ENCODE measurements at places on chromosomes 6 and 20.

GRCh38 chr20:10961651-10962288 is 288.0 kb upstream of the JAG1 start:
- DNase-seq = no peak

DNA sequence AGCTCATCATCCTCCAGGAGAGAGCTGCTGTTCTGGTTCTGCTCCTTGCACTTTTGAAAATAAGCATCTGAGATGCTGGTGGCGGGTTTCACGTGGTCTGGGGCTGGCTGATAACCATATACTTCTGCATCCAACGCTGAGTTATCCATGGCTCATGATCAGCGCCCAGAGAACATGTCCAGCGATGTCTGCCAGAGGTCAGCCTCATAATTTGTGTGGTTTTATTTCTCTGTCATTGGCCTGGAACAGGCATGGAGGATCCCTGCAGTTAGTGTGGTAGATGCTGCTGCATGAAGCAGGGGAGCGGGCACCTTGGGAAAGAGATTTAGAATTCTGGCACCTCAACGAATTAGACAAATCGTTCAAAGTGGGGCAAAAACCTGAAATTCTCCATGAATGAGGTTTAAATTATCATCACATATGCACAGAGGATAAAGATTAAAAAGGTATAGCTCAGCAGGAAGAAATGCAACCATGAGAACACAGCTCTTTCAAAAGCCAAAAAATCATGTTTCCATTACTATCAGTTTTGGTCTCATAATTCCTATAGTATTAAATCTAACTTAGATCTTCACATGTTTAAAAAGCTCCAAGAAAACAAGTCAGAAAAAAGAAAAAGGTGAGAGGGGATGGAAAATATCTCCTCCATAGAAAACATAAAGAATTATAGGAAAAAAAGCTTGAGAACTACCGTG is 157.2 kb downstream of the SOD2 start:
- DNase-seq = no peak

- no peak for DNase-seq
Observed at GRCh38 chr6:149940672-149940982, 1.2 kb upstream of the ULBP2 start.

GRCh38 chr6:62808565-62809293 is 402.5 kb upstream of the FKBP1C start:
- no peak for DNase-seq

GRCh38 chr6:42556462-42556861 is 7.4 kb upstream of the UBR2 start:
- DNase-seq = no peak

GRCh38 chr6:51855310-51856082 is 231.9 kb downstream of the PKHD1 start:
- DNase-seq = no peak

GRCh38 chr6:152981989-152982903 is 595 bp downstream of the FBXO5 start:
- DNase-seq = no peak

GRCh38 chr6:46407246-46407645 is 84.0 kb downstream of the RCAN2 start:
- no peak for DNase-seq

DNA sequence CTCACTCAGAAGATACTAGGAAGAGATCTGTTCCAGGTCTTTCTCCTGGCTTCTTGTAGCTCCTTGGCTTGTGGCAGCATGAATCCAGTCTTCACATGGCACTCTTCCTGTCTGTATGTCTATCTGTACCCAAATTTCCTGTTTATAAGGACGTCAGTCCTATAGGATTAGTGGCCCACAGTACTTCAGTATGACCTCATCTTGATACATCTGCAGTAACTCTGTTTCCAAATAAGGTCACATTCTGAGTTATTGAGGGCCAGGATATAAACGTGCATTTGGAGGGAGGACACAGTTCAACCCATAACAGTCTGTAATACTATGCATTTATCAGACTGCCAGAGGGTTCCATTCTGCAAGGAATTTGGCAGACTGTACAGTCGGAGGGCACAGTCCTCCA is 57.6 kb upstream of the DYNLRB1 start:
- DNase-seq = no peak

DNA sequence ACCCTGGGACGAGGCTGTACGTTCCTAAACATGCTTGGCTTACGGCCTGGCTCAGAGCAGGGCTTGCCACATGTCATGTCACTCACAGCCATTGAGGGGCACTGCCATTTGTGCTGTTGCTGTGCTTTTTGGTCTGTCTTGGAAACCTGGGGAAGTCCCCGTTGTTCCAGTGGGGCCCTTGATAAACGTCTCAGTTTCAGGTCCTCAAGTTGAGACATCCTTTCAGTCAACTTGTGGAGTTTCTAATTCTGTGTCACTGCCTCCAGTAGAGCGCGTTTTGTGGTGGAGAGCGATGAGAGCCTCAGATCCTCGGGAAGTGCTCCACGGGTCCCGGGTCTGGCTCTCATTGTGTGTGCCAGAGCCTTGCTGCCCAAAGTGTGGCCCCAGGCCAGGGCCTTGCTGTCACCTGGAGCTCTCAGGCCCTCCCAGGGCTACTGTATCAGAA is 43.0 kb upstream of the CCR6 start:
- peak; percentile 22 for DNase-seq

DNA sequence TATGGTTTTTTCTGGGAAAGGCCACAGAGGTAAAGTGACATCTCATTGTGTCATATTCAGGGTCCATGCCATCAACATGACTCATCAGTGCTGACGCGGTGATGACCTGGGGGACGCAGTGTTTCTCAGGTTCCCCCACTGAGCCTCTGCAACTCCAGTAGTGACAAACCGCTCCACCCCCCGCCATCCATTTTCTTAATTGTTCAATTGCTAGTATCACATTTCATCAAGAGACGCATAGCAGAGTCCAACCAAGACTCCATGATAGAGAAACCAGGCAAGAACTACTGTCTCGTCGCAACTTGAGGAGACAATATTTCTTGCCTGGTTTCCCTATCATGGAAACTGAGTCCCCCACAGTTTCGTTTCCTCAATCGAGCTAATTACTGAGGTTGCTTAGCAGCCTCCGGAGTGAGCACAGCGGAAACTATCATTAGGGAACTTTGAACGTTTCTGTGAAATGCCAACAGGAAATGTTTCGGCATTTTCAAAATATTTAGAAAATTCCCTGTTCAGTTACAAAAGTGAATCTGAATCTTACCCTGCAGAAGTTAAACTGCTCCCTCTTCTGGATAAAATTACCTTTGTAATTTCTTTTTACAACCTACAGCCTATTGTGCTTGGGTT is 12.2 kb upstream of the SERPINB1 start:
- peak; percentile 79 for DNase-seq

DNA sequence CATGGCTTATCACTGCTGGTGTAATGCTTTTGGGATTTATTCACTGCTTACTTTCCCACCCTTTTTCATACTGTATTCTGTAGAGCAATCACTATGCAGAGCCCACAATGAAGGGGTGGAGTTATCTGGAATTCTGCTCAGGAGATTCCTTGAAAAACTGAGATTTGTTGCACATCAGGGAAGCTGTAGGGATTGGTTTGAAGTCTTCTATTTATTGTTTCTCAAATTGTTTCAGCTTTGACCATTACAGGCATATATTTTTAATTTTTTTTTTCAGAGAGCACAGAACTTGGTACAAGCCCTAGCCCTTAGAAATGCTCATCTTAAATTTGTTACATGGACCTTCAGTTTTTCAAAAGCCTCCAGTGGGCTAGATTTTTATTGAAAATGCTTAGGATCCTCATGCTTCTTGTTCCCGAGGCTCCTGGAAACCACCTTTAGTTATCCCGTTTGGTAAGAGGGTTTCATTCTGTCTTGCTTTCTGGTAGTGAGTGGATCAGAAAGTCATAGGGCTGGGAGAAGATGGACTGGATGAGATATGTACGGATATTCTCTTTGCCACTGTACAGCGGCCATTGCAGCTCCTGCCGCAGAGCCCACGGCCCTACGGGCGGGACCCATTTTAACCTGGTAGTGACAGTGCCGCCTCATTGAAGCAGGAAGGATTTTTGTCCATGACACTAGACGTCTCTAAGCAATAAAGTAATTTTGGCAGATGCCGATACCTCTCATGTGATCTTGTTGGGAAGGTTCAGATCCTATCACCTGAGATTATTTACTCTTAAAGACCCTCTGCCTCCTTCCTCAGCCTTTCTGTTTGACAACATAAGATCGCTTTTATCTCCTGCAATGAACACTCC is 45.3 kb upstream of the ZNF184 start:
- DNase-seq = no peak

DNA sequence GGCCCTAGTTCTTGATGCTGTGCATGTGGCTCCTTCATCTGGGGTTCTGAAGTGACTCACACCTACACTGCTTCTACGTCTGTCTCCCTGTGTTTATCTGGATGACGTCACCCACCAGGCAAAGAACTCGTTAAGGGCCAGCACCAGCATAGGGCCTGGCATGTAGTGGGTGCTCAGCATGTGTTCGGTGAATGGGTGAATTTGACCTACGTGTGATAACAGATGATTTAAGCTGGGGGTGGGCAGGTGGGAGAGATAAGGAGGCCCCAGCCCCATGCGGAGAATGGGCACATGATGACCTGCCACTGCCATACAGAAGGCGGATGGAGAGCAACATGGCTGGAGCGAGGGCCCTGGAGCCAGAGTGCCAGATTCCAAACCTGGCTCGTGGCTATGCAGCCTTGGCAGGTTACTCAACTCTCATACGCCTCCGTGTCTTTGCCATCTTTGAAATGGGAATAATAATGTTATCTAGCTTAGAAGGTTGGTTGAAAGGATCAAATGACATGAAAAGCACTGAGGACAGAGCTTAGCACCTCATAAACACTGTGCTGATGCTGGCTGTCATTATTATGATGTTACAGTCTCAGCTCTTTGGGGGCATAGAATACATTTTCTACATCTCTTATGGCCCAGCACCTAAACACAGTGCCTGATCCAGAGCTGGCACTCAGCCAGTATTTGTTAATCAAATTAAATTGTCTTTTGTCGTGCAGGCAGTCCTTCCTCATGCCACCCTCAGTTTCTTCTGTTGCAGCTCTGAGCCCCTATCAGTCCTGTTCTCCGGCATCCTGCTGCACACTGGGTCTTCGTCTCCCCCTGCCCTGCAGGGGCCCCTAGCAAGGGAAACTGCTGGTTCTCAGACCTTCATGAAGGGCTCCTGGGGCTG is 39.6 kb downstream of the VEGFA start:
- no peak for DNase-seq

GRCh38 chr6:125312478-125312877 is 10.7 kb upstream of the HDDC2 start:
- DNase-seq = no peak

GRCh38 chr6:159578629-159579028 is 114.4 kb downstream of the SOD2 start:
- no peak for DNase-seq

DNA sequence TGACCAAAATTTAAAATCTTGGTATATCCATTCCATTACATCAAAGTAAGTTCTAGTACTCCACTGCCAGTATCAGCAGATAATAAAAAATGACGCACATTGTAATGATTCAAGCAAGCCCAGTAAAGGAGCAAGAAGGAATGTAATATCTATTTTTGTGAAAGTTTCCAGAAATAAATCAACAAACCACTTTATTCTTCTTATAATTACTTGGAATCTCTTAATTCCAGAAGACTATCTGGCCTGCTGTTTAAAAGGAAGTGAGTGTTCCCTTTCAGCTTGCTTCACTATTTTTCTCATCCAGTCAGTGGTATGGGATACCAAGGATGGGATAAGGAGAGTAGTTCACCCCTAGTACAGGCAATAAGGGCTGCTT is 42.2 kb upstream of the DSE start:
- no peak for DNase-seq

DNA sequence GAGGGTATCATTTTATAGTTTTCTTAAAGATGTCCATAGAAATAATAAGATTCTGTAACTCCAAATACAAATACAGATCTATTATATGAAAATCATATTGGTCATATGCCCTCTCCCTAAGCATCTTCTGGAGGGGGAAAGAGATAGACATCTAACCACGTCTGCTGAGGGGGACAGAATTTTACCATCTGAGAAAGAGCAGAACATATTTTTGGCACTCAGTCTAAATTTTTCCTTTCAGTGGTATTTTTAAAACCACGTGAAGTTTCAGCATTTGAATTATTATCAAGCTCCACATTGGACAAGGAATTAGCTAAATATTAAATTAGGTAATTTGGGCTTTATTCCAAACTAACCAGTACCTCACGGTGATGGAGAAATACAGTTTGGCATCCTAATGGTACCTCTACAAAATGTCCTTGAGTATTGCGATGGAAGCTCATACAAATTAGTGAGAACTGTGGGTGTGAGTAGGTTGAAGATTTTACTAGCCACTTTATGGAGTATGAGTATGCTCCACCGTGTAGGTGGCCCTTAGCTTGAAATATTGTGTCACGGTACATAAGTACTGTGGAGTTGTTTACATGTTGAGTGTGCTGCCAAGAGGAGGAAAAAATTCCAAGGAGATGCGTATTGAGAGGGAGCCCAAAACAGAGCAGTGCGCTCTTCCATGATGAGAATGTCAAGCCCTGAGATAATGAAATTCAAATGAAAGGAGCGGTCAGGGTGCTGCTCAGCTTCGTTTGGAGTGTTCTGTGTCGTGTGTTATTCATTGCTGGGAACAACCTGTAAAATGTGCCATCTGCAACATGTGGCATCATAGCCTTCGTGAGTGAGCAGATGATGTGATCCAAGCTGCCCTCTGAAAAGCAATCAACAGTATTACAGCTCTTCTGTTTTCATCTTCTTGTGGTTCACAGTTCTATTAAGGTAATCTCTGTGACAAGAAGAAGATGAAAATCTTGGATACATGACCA is 48.4 kb upstream of the PHACTR2 start:
- no peak for DNase-seq

GRCh38 chr6:55819811-55820210 is 55.6 kb downstream of the BMP5 start:
- DNase-seq = no peak

DNA sequence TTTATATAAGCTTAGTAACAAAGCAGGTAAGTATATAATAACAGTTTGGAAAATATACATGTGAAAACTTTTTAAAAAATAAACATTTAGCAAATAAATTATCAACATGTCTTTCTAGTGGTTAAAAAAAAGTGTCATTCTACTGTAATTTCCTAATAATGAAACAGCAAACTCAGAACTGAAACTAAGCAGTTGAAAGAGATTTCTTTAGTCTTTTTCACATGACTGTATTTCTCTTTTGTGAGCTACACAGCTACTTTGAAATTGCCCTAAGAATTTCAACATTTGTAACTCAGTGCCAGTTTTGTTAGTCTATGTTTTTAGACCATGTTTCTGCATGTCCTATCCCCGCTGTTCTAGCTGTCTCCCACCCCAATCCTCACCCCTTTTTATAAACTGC is 28.4 kb upstream of the SDHAF4 start:
- DNase-seq = no peak

GRCh38 chr20:609371-609964 is 641 bp downstream of the TCF15 start:
- DNase-seq = no peak

GRCh38 chr6:14196026-14196425 is 78.5 kb downstream of the CD83 start:
- DNase-seq = no peak

DNA sequence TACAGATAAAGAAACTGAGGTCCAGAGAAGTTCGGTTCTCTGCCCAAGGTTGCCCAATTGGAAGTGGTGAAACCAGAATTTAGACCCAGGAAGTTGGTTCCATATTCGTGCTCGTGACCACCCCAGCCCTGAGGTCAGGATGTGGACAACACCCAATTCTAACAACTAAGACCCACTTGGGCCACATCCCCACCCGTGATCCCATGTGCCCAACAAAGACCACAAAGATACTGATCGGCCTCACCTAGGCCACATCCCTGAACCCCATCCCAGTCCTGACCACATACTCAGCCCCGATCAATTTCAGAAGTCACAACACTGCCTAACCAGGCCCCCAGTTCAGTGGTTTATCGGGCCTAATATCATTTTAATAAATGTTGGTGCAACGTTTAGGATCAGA is 138.4 kb downstream of the PREX1 start:
- DNase-seq = no peak

- DNase-seq = no peak
Observed at GRCh38 chr6:133291671-133292070, 50.5 kb downstream of the EYA4 start.

Measured in stimulated activated CD8-positive, alpha-beta memory T cell treated with anti-CD3 and anti-CD28 coated beads, Interleukin-4, amount 100 ng/mL, for 4 hours (primary cell).